Breast epithelium (tissue), 4 donors: ENCODE measurements at places on chromosomes 3 and 15. TPM values are rescaled to one million over a fixed set of nuclear protein-coding genes. Genes with fewer than 3 reads are reported as not detected.

C3orf62 gene
- 5.1 TPM for total RNA-seq

ADAMTS9 gene
- total RNA-seq, result 19.4 TPM

- DNase-seq, result no peak
These were observed 11.7 kb upstream of the ZNF148 start for GRCh38 chr3:125386811-125387210.

GRCh38 chr3:130971208-130971607 is 55.4 kb downstream of the ASTE1 start:
- DNase-seq, result no peak

DNA sequence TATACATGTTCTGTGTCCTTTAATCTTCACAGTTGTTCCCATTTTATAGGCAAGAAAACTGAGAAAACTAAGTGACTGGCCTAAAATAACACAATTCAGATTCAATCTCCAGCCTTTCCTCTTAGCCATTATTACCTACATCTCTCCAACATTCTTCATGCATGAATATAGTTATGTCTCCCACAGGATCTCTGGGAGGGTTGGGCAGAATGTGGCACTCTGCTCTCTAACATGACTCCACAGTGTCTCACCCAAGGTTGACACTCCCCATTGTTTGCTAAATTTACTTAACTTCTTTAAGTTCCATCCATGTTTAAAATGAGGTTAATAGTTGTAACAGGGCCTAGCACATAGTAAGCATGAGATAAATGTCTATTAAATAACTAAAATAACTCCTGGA is 276.3 kb downstream of the ERC2 start:
- DNase-seq, result no peak

GRCh38 chr15:64891561-64891960 is 20.1 kb upstream of the ANKDD1A start:
- no peak for DNase-seq

- no peak for DNase-seq
These were observed 30.3 kb downstream of the DUSP7 start for GRCh38 chr3:52026041-52026440.

GRCh38 chr15:87369269-87369668 is 887.3 kb downstream of the NTRK3 start:
- DNase-seq, result no peak
